ENCODE measurements at places on chromosomes 2 and 18.

GRCh38 chr2:229486673-229487072, 215.6 kb upstream of the PID1 start:
- DNase-seq, result no peak

GRCh38 chr2:8408560-8409460, 273.0 kb upstream of the ID2 start:
- DNase-seq, result no peak

GRCh38 chr2:195563857-195564512, 93.0 kb upstream of the SLC39A10 start:
- DNase-seq, result no peak

GRCh38 chr2:215454519-215455246, 18.8 kb upstream of the FN1 start:
- no peak for DNase-seq

- DNase-seq, result no peak
Observed at GRCh38 chr2:28602751-28603639, 107.1 kb downstream of the PLB1 start.

DNA sequence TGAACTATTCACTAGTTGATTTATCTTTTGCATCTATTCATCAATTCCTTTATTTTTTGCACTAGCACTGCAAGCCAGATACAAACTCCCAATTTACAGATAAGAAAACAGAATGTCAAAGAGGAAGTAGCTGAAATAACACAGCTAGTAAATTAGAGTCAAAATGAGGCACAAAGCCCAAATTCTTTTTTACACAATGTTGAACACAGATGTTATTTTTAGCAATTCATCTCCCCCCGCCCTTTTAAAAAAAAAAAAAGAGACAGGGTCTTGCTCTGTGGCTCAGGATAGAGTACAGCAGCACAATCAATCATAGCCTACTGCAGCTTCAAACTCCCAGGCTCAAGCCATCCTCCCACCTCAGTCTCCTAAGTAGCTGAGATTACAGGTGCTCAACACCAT, 127.8 kb downstream of the CCBE1 start:
- no peak for DNase-seq

DNA sequence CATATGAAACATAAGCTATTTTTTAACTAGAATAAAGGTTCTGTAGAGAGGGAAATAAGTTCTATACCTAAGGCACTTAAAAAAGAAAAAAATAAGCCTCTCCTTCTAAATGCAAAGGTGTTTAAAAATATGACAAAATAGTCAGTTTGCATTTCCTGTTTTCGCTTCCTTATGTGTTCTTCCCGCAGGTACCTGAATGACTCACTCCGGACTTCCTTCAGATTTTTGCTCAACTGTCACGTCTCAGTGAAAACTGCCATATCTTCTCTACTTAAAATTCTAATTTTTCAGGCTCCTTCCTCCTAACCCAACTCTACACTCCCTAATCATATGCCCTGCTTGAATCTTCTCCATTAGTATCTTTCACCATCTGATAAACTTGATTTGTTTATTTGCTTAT, 1333.1 kb downstream of the LRP1B start:
- no peak for DNase-seq

- no peak for DNase-seq
Observed at GRCh38 chr2:3952866-3953516, 249.6 kb downstream of the DCDC2C start.

- no peak for DNase-seq
Observed at GRCh38 chr18:70382017-70382416, 93.2 kb downstream of the SOCS6 start.

DNA sequence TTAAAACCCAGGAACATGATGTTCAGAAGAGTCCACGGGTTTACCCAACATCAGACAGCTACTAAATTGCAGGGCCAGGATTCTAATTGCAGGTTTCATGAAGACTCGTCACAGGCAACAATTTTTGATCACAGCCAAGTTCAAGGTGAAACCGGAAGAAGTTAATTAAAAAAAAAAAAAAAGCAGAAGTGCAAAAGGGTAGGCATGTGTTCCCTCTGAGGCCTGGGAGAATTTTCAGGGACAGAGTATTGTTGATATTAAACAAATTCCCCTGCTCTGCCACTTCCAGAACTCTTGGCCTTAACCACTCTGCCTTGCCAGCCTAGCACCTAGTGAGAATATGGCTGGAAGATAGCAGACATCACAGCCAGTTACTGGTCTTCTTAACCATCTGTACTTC, 99.4 kb upstream of the TRIB2 start:
- DNase-seq, result no peak

- no peak for DNase-seq
Observed at GRCh38 chr2:125471963-125472362, 1184.0 kb upstream of the GYPC start.

DNA sequence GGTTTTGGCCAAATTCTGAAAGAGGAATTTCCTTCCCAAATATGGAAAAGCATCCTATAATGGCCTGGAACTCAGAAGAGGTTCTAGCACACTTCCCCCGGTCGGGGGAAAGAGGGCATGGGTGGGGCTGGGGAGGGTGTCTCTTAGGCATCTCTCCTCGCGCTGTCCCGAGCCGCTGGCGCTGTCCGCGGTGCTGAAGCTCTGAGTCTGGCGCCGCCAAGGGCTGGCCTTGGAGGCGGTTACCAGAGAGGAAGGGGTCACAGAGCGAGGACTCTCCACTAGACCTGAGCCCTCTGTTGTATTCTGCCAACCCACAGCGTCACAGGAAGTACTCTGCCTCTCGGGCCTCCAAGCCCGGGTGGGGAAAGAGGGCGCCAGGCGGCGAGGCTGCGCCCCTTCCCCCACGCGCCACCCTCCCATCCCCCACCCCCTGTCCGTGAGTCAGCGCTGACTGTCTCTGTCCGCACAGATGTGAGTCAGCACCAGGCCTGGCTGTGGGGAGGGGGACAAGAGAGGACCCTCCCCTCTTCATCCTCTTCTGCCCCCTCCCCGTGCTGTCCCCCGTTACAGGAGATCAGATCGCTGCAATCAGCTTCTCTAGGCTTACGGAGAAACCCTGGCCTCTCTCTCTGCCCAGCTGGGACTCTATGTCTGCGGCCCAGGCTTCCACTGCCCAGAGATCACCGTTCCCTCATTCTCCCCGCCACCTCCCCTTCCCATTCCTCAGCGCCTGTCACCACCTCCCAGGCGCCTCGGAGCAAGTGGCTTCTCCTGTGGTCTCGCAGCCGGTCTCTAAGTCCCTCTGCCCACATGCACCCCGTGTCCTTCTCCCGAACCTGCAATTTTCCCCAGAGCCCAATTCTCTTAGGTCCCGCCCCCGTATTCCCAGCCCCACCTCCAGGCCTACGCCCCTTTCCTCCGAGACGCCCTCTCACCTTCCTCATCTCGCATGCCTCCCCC, 779 bp downstream of the PTPRN start:
- DNase-seq, result no peak

GRCh38 chr2:42567364-42567763, 1.1 kb upstream of the MTA3 start:
- no peak for DNase-seq

DNA sequence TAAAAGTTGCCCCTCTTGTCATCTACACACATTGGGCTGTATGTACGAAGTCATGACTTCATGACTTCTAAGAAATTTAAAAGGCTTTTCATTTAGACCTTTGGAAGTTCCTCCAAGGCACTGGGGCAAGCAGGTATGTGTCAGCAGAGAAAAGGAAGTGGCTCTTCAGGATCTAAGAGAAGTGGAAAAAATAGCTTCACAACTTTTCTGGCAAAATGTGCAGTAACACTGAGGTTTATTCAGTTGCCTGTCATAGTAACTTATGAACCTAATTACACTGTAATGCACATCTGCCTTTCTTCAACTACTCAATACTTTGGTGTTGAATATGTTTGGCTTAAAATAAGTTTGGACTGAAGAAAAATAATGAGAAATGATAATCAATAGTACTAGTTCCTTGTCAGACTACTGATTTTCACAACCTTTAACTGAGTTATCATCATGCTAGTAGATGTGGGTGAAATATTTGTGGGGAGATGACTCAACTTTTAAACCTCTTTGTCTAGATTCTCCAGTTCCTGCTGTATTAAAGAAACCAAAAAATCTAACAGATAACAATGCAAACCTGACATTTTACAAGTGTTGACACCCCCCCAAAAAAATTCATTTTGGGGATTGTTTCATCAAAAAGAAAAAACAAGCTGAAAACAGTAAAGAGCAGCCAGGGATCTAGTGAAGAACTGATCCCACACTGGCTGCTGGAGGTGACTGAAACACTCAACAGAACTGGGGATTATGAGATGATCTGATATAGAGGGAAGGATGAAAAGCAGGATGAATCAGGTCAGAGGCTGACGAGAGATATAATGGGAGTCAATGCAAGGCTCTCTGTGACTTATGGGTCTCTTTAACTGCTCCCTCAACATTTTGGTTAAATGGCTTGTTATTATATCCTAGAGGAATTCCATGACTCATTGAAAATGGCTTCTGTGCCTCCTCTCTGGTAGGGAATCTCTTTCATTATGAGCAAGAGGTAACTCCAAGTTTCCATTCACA, 84.6 kb downstream of the COLEC12 start:
- no peak for DNase-seq

DNA sequence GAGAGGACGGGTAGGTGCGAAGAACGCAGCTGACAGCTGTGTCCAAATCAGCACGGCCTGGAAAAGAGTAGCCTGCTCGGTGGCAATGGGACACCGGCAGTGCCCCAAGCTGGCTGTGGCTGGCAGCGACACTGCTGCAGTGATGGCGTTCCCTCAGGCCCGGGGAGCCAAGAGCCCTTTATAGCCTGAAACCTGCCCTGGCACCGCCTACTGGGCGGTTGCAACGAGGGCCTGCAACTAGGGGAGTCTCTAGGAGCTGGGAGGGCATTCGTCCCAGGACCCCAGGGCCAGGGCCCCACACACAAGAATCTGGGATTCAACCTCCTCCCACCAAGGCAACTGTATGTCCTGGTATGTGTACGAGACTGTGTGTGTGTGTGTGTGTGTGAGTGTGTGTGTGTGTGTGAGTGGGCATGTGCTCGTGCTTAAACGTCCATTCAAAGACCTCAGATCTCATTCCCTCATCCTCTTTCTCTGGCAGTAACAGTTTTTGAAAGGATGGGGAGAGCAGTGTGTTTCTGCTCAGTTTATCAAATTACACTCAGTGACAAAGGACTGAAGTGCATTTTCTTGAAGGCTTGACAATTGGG, 6.8 kb upstream of the CYP26B1 start:
- no peak for DNase-seq

DNA sequence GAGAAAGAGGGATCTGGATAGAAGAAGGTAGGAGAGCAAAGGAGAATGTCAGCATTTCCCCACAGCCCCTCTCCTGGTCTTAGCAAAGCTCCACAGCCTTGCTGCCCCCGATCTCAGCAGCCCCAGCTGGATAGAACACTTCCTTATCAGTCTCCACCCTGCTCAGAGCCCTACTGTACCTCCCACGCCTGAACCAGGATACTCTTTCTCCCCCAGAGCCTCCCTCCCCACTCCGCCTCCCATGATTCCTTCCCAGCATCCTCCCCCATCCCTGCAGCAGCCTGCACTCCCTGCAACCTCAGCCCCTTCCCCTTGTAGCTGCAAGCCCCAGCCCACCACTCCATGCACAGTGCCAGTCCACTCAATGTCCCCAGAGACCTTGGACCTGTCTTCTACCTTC, 25.8 kb downstream of the PLB1 start:
- no peak for DNase-seq

- DNase-seq, result peak; percentile 4
Observed at GRCh38 chr2:102442967-102443828, 20.2 kb downstream of the IL18RAP start.

DNA sequence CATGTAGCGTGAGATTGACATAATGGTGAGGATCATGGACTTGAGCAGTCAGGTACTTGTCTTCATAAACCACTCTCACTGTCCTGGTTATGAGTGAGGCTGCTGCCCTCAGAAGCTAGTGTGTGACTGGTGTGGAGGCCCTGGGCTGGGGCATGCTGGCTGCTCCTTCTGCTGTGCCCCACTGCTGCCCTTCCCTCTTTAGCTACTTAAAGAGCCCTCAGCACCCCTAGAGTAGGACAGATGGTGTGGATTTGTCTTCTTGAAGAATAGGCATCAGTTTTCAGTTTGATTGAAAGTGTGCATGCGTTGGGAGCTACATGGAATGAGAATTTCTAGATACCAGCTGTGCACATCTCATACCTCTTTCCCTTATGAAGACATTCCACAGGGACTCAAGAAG, 15.4 kb downstream of the CPLX4 start:
- no peak for DNase-seq

GRCh38 chr18:74869904-74870863, 272.5 kb downstream of the ZNF407 start:
- DNase-seq, result no peak

GRCh38 chr2:8322634-8323033, 359.2 kb upstream of the ID2 start:
- no peak for DNase-seq

GRCh38 chr2:57890464-57890863, 156.1 kb upstream of the VRK2 start:
- no peak for DNase-seq

DNA sequence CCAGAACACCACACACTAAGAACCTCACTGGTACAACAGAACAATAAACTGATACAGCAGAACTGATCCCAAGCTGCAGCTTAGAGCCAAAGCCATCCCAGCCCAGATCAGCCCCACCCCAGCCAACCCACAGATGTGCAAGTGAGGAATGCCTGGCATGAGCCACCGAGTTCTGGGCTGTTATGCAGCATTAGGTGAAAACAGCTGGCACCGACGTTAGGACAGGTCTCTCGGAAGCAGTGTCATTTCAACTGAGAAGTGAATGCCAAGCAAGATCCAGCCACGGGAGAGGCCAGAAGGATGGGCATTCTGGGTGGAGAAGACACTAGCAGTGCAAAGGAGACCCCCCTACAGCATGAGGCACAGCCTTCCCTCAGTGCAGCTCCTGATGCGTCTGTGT, 38.9 kb downstream of the ADCY3 start:
- DNase-seq, result no peak

GRCh38 chr2:182946958-182947369, 80.5 kb upstream of the FRZB start:
- DNase-seq, result no peak

GRCh38 chr2:39024833-39025232, 96.0 kb downstream of the SOS1 start:
- no peak for DNase-seq

- no peak for DNase-seq
Observed at GRCh38 chr18:12652861-12653401, 5.0 kb downstream of the SPIRE1 start.

GRCh38 chr2:64640153-64641044, 13.3 kb downstream of the SERTAD2 start:
- no peak for DNase-seq

- DNase-seq, result no peak
Observed at GRCh38 chr2:147294825-147295392, 549.9 kb upstream of the ACVR2A start.

GRCh38 chr2:169365029-169365480, 2.7 kb upstream of the LRP2 start:
- no peak for DNase-seq

DNA sequence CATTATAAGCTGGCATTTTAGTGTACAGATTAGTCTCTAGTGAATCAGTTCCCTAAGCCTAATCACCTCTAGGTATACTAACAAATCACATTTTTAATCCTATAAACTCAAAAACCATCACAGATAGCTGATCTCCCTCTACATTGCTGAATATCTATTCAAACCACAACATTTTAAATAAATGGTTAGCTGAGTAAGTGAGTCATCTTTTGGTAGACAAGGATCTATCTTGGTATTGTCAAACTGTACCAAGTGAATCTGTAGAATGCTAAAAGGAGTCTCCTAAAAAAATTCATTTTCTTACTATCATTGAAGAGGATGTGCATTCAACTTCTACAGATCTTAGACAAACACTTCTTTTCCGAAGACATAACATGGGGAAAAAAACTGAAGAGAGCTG, 40.7 kb downstream of the INO80D start:
- no peak for DNase-seq

All from NCI-H1048 (cell line).